ENCODE measurements at places on chromosomes 4 and X. TPM values are rescaled to one million over a fixed set of nuclear protein-coding genes. Genes with fewer than 3 reads are reported as not detected.

DNA sequence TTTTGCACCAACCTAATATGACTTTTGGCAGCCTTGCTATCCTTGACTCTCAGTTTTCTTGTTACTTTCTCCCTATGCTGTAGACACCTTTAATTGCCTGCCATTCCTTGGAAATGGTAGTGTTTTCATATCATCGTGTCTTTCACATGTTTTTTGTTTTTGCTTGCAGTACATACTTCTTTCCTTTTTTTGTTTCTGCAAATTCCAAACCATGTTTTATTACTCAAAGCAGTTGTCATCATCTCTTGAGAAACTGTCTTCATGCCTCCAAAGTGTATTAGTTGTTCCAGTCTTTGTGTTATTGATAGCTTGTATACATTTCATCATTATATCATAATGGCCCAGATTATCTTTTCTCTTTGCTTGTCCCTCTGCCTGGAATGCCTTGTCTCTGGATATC, 57.1 kb downstream of the PDLIM5 start:
- no peak for DNase-seq

SPANXA2 gene
- not detected for polyA plus RNA-seq

PAGE2B gene
- not detected for polyA plus RNA-seq

GPM6B gene
- 23.0 TPM for polyA plus RNA-seq

BGN gene
- 153 TPM for polyA plus RNA-seq

Data from renal pelvis (tissue), 12 donors.